ENCODE measurements at places on chromosomes 16 and 17. TPM values are rescaled to one million over a fixed set of nuclear protein-coding genes. Genes with fewer than 3 reads are reported as not detected.

Gene ICAM2
- not detected for total RNA-seq

Gene MPP3
- 4.4 TPM for total RNA-seq

DNA sequence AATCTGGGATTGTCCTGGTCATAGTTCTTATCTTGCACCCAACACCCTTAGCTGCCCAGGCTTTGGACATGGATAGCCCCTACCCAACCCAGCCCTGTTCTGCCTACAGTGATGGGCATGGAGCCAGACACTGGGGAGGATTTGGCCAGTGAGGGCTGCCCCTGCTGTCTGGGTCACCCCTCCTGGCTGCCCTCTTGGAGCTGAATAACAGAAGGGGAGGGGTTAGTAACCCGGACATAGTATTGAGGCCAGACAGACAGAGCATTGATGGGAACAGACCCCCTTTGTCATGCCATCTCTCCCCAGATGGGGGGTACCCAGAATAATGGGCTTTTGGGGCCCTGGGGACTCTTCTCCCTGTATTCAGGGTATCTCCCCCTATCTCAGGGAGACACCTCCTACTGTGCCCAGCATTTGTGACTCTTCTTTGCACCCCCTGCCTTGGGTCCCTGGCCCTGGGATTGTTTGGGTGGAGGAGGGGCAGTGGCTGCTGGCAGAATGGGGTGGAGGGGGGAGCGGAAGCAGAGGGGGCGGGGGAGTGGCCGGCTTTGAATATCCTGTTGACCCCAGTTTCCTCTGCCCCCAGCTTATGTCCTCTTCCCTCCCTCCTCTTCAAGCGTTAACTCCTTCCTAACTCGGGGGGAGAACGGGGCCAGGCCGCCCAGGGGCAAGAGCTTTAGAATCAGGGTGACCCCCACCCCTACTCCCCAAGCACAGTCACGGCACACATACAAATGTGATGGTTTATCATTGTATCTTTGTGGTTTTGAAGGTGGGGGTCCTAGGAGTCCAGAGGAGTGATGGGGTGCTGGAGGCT lies 17.0 kb downstream of the GJD3 start:
- DNase-seq, result peak; percentile 66

GRCh38 chr16:12600116-12600515 lies 203.6 kb downstream of the CPPED1 start:
- no peak for DNase-seq

Gene HOXB1
- total RNA-seq, result not detected

Gene KRTAP4-16
- not detected for total RNA-seq

- no peak for DNase-seq
These were observed 16.0 kb upstream of the HEATR6 start for GRCh38 chr17:60094754-60095153.

- DNase-seq, result peak; percentile 69
These were observed 13.9 kb downstream of the TNS4 start for GRCh38 chr17:40487371-40488020.

GRCh38 chr16:5482256-5482655 lies 384.7 kb upstream of the EEF2KMT start:
- DNase-seq, result no peak

- DNase-seq, result peak; percentile 36
These were observed 9.4 kb upstream of the CEP20 start for GRCh38 chr16:15897834-15898254.

DNA sequence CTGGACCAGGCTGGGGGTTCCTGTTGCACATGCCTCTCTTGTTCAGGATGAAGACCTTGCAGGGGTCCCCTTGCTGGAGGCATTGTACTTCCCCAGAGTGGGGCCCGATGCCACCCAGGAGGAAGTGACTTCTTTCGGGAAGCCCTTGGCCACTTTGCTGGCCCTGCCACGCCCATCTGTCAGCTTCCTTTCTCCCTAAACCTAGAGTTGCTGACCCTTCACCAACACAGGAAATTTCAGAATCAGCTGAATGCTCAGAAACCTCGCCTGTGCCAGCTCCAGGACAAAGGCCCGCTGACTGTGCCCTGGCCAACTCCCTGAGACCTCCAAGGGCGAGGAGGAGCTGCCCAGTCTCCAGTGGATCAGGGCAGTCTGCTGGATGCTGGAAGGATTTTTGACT lies 26.7 kb downstream of the WNT9B start:
- DNase-seq, result no peak

DNA sequence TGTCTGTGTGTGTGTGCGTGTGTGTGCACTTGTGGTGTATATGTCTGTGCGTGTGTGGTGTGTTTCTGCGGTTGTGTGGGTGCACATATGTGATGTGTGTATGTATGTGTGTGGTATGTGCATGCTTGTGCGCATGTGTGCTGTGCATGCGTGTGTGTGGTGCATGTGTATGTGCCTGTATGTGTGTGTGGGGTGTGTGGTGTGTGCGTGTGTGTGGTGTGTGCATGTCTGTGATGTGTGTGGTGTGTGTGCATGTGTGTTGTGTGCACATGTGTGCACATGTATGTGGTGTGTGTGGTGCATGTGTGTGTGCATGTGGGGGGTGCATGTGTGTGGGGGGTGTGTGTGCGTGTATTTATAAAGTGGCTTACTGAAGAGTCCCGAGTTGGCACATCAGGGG lies 23.0 kb upstream of the DNAI2 start:
- DNase-seq, result no peak

GRCh38 chr17:39736319-39737165 lies 1.2 kb upstream of the GRB7 start:
- no peak for DNase-seq

DNA sequence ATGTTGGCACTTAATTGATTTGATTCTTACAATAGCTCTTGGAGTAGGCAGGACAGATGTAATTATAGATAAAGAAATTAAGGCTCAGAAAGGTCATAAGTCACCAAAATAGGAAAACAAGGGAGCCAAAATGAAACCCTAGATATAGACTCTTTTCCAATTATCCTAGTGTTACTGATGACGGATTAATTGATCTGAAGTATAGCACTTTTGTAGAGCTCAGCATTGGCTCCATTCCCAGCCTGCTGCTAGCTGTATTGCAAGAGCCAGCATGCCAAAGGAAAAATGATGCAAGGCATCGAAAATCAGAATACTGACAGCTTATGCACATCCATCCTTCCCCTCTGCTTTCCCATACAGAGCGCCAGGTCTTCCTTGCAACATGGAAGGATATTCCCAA lies 21.6 kb upstream of the RASL10B start:
- DNase-seq, result no peak

Gene SHISA9
- total RNA-seq, result not detected

GRCh38 chr16:56970934-56971767 lies 9.4 kb downstream of the CETP start:
- no peak for DNase-seq

Gene SLC16A6
- 0.79 TPM for total RNA-seq

- DNase-seq, result no peak
These were observed 2.4 kb downstream of the USH1G start for GRCh38 chr17:74920642-74921025.

GRCh38 chr16:30974348-30974747 lies 10.7 kb upstream of the HSD3B7 start:
- DNase-seq, result no peak

Gene HS3ST2
- total RNA-seq, result not detected

Gene PIRT
- not detected for total RNA-seq

- peak; percentile 85 for DNase-seq
These were observed 32.2 kb downstream of the RCVRN start for GRCh38 chr17:9872852-9873251.

DNA sequence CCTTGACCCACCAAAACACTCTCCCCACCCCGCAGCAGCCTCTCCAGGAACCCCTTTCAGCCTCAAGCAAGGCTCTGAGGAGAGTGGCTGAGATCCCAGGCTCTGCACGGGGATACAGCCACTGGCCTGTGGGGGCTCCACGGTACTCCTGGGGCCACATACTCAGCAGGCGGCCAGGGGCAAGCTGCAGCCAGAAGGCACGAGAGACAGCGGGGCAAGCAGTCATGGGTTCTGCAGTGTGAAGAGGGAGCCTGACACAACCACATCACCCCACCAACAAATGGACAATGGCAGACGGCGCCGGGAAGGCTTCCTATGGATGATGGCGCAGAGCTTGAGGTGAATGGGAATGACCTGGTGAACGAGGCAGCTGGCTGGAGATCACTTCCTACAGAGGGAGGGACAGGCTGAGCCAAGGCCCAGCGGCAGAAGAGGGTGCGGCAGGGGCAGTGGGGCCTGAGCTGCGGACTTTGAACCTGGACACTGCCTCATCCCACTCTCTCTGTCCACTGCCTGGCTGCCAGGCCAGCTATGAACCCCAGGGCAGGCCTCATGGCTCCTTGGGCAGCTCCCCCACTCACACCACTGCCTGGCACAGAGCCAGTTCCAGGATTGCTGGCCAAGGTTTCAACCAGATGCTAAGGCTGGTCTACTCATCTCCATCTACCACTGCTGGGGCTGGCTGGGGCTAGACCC lies 10.8 kb upstream of the BCAR1 start:
- no peak for DNase-seq

Gene NOXO1
- not detected for total RNA-seq

Gene MEOX1
- 1.1 TPM for total RNA-seq

DNA sequence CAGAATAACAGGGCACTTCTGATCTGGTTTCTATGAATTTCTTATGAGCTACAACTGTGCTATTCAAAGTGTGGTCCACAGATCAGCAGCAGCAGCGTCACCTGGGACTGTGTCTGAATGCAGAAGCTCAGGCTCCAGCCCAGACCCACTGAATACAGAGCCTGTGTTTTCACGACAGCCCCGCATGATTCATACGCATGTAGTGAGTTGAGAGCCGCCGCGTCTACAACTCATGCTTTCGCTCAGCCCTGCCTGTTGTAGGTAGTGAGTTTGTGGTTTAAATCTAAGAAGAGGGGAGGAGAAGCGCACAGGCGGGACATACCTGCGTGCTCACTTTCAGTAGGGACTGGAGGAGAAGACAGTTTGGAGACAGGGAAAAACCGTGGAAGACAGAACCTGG lies 28.5 kb upstream of the ELAC2 start:
- no peak for DNase-seq

Gene TAT
- total RNA-seq, result not detected

Gene RNF157
- 0.40 TPM for total RNA-seq

Gene PYDC1
- total RNA-seq, result not detected

GRCh38 chr17:32298298-32298697 lies 32.7 kb downstream of the RHBDL3 start:
- no peak for DNase-seq

Gene RASD1
- total RNA-seq, result 5.6 TPM

- no peak for DNase-seq
These were observed 32.7 kb upstream of the GCSH start for GRCh38 chr16:81128726-81129524.

- DNase-seq, result no peak
These were observed 20.4 kb upstream of the YPEL2 start for GRCh38 chr17:59311051-59311468.
